Colonic mucosa (tissue), 4 donors: ENCODE measurements at places on chromosomes 7 and 10. TPM values are rescaled to one million over a fixed set of nuclear protein-coding genes. Genes with fewer than 3 reads are reported as not detected.

GRCh38 chr7:13849163-13849892 is 140.1 kb downstream of the ETV1 start:
- DNase-seq, result no peak
- peaks cover 2% of the 10 kb centered on the region for H3K4me1 ChIP-seq
- no peak overlapping the region for H3K4me3 ChIP-seq
- H3K27me3 ChIP-seq, result no peaks in the 10 kb centered on the region
- H3K36me3 ChIP-seq, result no peaks in the 10 kb centered on the region

DNA sequence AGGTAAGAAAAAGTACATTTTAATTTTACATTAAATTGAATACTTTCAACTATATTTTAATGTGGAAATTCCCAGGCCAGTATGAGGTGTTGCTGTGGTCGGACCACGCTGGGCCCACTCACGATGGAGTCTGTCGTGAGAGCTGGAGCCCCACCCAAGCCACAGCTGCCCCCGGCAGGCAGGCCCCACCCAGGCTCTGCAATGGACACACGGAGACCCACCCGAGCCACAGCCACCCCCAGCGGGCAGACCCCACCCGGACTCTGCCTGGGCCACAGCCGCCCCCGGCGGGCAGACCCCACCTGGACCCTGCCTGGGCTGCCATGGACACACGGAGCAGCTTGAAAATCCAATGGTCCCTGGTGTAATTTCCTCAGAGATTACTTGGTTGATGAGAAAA is 141.3 kb downstream of the PTPRN2 start:
- H3K27ac ChIP-seq, result no peak overlapping the region
- H3K4me1 ChIP-seq, result no peaks in the 10 kb centered on the region
- no peaks in the 10 kb centered on the region for H3K36me3 ChIP-seq
- no peak for DNase-seq
- no peaks in the 10 kb centered on the region for H3K27me3 ChIP-seq
- H3K4me3 ChIP-seq, result no peak overlapping the region

DNA sequence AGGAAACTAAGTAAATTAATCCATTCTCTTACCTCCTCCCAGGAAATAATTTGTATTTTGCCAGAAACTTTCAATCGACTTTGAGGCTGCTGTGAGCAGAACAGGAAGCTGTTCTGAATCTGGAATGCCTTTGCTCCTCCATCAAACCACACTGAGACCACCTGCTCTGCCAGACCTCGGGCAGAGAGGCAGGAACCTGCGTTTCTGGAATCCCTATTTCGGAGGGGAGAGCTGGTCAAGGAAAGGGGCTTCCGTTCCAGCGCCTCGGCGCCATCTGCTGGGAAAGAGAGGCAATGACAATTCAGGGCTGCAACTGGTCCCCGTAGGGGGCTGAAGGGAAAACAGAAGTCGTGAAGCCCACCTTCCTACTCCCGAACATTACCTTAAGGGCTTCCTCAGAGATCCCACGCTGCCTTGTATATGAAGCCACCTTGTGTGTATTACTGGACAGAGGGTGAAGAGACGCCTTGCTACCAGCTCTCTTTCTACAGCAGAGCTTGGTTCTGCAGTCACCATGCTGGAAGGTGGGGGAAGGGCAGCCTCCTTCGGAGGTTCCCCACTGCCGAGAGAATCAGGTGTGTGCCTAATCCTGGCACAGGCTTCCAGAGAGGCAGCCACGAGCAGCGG is 31.2 kb downstream of the ZNF467 start:
- peak; percentile 75 for DNase-seq
- H3K4me3 ChIP-seq, result peak overlapping the region; percentile 22
- H3K27me3 ChIP-seq, result no peaks in the 10 kb centered on the region
- H3K4me1 ChIP-seq, result peaks cover 4% of the 10 kb centered on the region
- no peak overlapping the region for H3K27ac ChIP-seq

THSD7A gene
- total RNA-seq, result 2.3 TPM
